ENCODE measurements at places on chromosomes 16 and 17. TPM values are rescaled to one million over a fixed set of nuclear protein-coding genes. Genes with fewer than 3 reads are reported as not detected.

KREMEN2 gene
- 2.3 TPM for total RNA-seq

IL32 gene
- 38.0 TPM for total RNA-seq

NHLRC4 gene
- total RNA-seq = 0.25 TPM

KCNH6 gene
- total RNA-seq = not detected

ZSCAN10 gene
- total RNA-seq = not detected

WNT3 gene
- total RNA-seq = 3.8 TPM

SRCIN1 gene
- total RNA-seq = 2.9 TPM

COPRS gene
- 194 TPM for total RNA-seq

FZD2 gene
- total RNA-seq = 35.0 TPM

MAPT gene
- total RNA-seq = 1.9 TPM

PERCC1 gene
- total RNA-seq = not detected

C1QTNF1 gene
- total RNA-seq = 36.0 TPM

CD300LB gene
- total RNA-seq = not detected

RPRML gene
- 0.84 TPM for total RNA-seq

PRSS27 gene
- total RNA-seq = 1.8 TPM

All from A549 treated with RU486 at 1 μM for 4 hours (cell line).